Stimulated activated CD8-positive, alpha-beta memory T cell treated with anti-CD3 and anti-CD28 coated beads, Interleukin-15, amount 100 ng/mL, for 1 hour (primary cell): ENCODE measurements at places on chromosomes 13 and 19.

- no peak for DNase-seq
These were observed 11.3 kb downstream of the POSTN start for GRCh38 chr13:37587236-37587635.

DNA sequence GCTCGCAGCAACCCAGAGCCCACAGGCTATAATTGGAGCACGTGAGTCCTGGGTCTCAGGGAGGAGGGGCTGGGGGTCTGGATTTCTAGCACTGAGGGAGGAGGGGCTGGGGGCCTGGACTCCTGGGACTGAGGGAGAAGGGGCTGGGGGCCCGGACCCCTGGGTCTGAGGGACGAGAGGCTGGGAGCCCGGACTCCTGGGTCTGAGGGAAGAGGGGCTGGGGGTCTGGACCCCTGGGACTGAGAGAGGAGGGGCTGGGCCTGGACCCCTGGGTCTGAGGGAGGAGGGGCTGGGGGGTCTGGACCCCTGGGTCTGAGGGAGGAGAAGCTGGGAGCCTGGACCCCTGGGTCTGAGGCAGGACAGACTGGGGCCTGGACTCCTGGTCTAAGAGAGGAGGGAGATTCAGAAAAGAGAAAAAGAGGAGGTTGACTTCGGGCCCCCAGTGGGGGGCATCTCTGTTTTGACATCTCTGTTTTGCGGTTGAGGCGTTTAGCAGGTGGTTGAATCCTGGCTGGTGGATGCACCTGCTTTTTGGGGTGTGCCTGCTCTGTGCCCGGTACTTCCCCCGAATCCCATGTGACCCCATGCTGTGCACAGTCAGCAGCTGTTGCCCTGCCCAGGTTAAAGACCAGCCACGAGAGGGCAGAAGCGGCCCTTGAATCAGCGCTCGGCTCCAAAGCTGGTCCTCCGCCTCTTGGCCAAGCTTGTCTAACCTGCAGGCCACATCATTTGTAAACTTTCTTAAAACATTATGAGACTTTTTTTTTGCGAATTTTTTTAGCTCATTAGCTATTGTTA, 10.5 kb downstream of the PVR start:
- DNase-seq = peak; percentile 48

DNA sequence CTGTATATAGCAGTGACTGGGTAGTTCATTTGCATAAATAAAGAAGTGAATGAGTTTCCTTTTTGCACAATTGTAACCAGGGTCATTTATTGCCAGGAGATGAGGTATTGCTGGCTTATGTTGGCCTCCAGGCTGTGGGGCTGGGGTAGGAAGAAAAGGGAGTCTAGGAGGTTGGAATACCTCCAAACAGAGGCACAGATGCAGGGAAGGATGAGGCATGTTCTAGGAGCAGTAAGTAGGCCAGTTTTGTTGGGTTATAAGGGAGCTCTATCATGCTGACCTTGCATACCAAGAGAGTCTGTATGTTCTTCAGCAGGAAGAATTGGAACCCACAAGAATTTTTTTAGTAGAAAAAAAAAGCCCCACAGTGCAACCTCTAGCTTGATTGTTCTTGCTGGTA, 17.2 kb upstream of the CYSLTR2 start:
- no peak for DNase-seq

GRCh38 chr13:22024381-22024994, 353.6 kb downstream of the FGF9 start:
- DNase-seq = no peak

GRCh38 chr13:86846501-86846900, 824.7 kb upstream of the SLITRK5 start:
- no peak for DNase-seq
